ENCODE measurements at places on chromosomes 6 and 20. TPM values are rescaled to one million over a fixed set of nuclear protein-coding genes. Genes with fewer than 3 reads are reported as not detected.

DNA sequence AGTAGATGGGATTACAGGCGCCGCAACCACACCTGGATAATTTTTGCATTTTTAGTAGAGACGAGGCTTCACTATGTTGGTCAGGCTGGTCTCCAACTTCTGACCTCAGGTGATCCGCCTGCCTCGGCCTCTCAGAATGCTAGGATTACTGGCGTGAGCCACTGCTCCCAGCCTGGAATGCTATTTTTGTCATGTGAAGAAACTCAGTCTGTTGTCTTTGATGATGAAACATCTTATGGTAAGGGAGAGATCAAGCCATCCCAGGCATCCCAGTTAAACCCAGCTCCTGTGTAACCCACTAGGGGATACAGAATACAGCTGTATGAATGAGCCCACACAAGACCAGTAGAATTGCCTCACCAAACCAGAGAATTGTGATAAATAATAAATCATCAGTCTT lies 83.6 kb upstream of the RBM24 start:
- no peak for DNase-seq

- DNase-seq: no peak
Measured at GRCh38 chr6:17466147-17466546, 72.8 kb downstream of the CAP2 start.

DNA sequence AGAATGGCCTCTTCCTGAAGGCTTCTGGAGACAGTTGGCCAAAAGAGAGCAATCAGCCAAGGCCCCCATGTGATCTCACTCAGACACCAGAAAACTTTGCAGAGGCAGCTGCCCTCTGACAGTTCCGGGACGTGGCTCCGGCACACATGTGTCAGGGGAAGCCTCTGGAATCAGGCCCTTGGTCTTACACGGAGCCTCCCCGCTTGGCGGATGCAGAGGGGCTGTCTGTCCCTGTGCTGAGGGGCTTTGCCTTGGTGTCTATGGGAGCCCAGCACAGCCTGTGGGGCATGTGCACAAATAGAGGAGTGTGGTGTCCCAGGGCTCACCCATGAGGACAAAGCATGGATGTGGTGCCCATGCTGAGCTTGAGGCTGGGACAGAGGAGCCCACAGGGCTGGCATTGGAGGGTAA lies 13.8 kb downstream of the SIGLEC1 start:
- DNase-seq: no peak

The OOEP gene
- not detected for total RNA-seq

The HSPA1L gene
- total RNA-seq: 3.4 TPM

Measured in ovary (tissue), 10 donors.